Bronchial epithelial cell (primary cell): ENCODE measurements at places on chromosomes 2 and 18.

DNA sequence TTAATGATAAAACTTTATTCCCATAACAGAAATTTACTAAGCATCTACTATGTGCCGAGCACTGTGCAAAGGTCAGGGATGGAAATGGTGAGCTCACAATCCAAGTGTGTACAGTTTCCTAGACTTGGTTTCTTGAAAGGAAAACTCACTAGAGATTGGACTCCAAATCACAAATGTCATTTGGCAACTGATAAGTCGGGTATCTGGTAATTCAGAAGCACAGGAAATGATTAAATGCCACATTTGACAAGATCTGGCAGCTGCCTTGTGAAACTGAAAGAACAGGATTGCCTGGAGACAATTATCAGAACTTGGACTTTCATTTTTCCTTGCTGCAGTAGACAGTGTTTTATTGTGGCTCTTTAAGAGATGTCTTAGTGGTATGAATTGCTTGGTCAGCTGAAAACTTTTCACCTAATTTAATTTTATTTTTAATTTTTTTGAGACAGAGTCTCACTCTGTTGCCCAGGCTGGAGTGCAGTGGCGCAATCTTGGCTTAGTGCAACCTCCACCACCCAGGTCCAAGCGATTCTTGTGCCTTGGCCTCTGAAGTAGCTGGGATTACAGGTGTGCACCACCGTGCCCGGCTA is 19.2 kb downstream of the ITGA6 start:
- peak; percentile 62 for DNase-seq

DNA sequence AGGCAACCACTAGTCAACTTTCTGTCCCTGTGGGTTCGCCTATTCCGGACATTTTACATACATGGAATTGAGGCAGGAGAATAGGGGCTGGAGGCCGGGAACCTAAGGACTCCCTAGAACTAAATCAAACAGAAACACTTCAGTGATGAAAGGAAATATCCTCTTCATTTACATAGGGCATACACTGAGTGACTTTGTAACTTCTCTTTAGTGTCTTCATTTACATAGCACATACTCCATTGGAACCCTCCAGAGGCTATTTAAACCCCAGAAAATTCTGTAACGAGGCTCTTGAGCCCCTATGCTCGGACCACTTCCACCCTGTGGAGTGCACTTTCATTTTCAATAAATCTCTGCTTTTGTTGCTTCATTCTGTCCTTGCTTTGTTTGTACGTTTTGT is 56.5 kb downstream of the CCDC195 start:
- no peak for DNase-seq

GRCh38 chr18:63157293-63158011 is 162.1 kb downstream of the BCL2 start:
- DNase-seq: no peak

DNA sequence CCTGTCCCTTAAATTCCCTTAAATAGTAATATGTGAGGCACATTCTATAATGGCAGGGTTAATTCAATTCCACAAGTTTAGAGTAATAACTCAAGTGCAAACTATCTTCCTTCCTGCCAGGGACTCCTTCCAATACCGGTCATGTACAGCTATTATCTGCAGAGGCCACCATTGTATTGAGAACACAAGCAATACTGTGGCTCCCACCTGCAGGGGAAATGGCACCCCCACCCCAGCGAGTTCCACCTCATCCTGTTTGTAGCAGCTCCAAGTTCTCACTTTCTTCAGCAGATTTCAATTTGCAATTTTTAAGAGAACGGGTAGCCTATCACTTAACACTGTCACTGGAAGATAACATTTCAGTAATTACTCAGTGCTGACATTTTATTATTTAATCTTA is 172.1 kb upstream of the PID1 start:
- DNase-seq: no peak

- DNase-seq: no peak
Measured at GRCh38 chr2:95305380-95306061, 8.4 kb downstream of the KCNIP3 start.

GRCh38 chr2:48910961-48911360 is 155.4 kb upstream of the LHCGR start:
- no peak for DNase-seq

GRCh38 chr18:50410008-50410407 is 35.2 kb downstream of the SKA1 start:
- no peak for DNase-seq

- no peak for DNase-seq
Measured at GRCh38 chr2:144310889-144311608, 208.9 kb downstream of the ZEB2 start.

- DNase-seq: peak; percentile 3
Measured at GRCh38 chr2:53234548-53234903, 533.1 kb upstream of the CHAC2 start.

GRCh38 chr2:55063713-55064323 is 13.6 kb upstream of the RTN4 start:
- no peak for DNase-seq

- DNase-seq: no peak
Measured at GRCh38 chr2:20576598-20577115, 74.2 kb downstream of the HS1BP3 start.

DNA sequence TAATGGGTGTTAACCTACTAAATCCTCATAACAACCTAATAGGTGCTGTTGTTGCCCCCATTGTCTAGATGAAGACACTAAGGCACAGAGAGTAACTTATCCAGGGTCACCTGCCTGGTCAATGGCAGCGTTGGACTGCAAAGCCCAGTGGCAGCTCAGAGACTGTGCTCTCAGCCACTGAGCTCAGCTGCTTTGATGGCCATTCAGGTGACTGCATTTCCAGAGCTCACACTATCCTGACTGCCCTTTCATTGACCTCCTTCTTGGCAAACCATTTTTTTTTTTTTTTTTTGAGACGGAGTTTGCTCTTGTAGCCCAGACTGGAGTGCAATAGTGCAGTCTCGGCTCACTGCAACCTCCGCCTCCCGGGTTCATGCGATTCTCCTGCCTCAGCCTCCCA is 115.2 kb downstream of the MAPK4 start:
- no peak for DNase-seq

GRCh38 chr2:181790716-181791649 is 100.5 kb upstream of the ITPRID2 start:
- DNase-seq: peak; percentile 100

GRCh38 chr18:41484069-41484468 is 471.0 kb upstream of the PIK3C3 start:
- no peak for DNase-seq

DNA sequence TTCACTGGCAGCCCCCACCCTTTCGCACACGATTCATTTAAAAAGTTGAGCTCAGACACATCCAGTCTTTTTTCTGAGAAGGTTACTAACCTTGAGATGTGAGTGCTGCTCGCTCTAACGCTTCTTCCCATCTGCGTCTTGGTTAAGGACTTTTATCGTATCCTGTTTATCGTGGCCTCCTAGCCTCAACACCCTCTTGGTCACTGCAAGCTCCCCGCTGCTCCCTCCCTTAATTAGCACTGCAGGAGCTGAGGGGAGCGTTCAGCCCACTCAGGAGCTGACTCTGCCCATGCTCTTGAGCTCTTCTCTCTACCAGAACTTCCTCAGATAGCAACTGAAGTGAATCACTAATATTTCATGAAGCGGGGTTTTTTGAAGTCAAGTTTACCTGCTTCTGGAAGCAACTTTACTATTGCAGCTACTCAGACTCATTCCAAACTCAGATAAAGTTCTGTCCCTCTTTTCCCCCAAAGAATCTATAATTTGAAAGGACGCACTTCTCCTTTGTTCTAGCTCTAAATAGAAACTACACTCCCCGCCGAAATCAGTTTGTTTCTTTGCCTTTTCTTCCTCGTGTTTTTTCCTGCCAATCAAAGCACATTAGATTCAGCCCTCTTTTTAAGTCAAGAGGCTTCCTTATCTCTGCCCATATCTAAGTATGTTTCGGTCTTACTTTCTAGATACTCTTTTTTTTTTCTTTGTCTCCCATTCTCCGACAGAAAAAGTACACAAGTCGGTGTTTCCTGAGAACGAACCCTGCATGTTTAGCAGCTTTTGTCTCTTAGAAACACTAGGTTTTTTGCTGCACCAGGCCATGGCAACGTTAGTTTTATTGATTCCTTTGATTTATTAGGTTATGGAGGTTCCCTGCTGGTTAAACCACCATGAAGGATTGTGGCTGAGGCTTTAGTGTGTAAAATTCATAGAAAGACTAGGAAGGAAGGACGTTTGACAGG is 9.3 kb upstream of the CD226 start:
- no peak for DNase-seq

DNA sequence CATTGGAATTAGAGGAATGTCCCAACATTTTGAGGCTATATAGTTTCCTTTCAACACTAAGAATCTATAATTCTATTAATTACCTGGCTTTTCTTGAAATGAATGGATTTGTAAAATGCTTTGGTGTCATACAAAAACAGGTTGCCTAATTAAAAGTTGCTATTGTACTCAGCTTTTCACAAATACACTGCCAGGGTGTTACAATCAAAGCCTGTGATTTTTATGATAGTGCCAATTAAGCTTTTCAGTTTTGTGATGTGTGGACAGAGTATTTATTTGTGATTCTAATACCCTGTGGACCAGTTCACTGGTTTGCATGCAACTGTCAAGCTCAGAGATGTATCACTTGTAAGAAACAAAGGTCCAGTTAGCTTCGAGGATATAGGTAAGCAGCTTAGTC is 71.8 kb downstream of the NAB1 start:
- DNase-seq: no peak

DNA sequence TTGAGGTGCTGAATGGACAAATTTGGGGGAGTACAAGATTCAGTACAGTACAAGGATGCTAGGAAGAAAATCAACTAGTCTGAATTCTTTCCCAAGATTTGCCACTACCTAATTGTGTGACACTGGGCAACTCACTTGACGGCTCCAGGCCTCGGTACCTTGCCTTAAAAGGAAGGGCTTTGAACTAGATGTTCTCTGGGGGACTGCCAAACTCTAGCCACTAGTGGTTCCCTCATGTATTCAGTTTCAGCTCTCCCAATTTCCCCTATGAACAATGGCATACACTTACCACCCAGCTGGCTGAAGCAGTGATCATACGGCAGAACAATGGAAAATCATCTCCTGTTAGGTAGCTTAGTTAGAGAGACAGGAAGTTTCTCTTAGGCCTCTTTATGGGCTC is 73.4 kb downstream of the VWC2L start:
- no peak for DNase-seq

GRCh38 chr18:78178812-78179211 is 800.8 kb upstream of the SALL3 start:
- no peak for DNase-seq

- no peak for DNase-seq
Measured at GRCh38 chr18:76932026-76932819, 109.9 kb downstream of the ZNF236 start.

- no peak for DNase-seq
Measured at GRCh38 chr2:99598441-99598840, 108.6 kb upstream of the REV1 start.

- DNase-seq: peak; percentile 20
Measured at GRCh38 chr18:63046375-63046774, 273.2 kb downstream of the BCL2 start.

GRCh38 chr2:188307850-188308283 is 16.2 kb downstream of the GULP1 start:
- DNase-seq: no peak

- no peak for DNase-seq
Measured at GRCh38 chr2:5332925-5333324, 359.3 kb upstream of the SOX11 start.

GRCh38 chr2:55115761-55116597 is 65.7 kb upstream of the RTN4 start:
- DNase-seq: peak; percentile 72

- DNase-seq: peak; percentile 84
Measured at GRCh38 chr2:111168528-111169239, 48.0 kb downstream of the BCL2L11 start.

DNA sequence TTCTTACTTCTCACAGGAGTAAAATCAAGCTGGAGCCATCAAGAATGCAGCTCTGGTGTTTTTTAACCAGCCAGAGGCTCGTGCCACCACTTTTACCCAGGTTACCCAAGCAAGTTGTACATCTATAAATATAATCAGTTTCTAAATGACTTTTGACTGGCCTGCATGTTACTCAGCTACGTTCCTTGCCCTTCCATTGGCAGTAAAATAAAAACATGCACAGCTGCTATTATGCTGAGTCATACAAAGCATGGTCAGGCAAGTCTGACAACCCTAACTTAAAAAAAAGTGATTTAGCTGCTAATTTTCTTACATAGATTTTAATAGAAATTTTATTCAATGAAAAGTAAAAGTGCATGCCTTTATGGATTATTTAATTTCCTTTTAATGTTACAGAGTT is 111.7 kb upstream of the CSRNP3 start:
- peak; percentile 89 for DNase-seq

DNA sequence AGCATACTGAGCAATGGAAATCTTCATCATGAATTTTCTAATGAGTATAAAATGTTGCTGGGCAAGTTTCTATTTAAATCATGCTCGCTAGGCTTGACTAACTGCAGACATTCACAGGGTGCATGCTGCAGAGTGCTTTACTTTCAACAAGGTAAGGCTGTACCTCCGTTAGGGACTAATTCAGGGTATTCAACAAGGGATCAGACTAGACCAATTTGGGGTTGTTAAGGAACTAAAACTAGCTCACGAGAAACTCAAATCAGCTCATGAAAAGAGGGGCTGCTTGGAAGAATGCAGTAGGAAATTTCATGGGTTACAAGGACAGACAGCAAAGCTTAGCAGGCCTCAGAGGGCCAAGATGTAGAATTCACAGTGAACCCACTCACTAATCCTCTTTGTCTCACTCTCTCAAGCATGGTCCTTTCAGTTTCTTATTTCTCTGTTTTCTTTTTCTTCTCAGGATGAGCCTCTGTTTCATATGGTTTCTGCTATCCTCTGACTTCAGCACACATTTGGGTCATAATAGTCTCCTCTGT is 2.2 kb downstream of the MYO3B start:
- peak; percentile 82 for DNase-seq

GRCh38 chr18:4369705-4370104 is 85.4 kb downstream of the DLGAP1 start:
- no peak for DNase-seq

GRCh38 chr18:63233334-63233733 is 86.2 kb downstream of the BCL2 start:
- no peak for DNase-seq

GRCh38 chr18:70469916-70470315 is 181.1 kb downstream of the SOCS6 start:
- DNase-seq: no peak

GRCh38 chr18:24397131-24397693 is 412 bp downstream of the OSBPL1A start:
- DNase-seq: peak; percentile 51

DNA sequence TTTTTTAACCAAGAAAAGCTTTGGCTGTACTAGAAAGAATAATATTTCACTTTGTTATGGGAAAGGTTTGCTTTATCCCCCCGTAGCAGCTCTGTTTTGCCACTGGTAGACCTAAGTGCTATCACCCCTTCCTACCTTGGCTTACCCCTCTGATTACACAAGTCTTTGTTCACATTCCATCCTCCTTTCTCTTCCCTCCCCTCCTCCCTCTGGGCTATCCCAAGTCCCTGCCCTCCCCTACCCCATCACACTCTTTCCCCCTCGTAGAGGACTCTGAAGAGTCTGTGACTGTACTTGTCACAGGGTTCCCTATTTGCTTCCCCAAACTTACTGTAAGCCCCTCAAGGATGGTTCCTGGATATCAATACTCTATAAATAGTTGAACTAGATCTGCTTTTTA is 152.9 kb upstream of the NOSTRIN start:
- DNase-seq: no peak

- DNase-seq: no peak
Measured at GRCh38 chr2:98815795-98816194, 84.9 kb upstream of the MGAT4A start.

- DNase-seq: no peak
Measured at GRCh38 chr2:10240911-10241610, 61.6 kb upstream of the HPCAL1 start.

GRCh38 chr2:136384531-136385303 is 266.8 kb upstream of the CXCR4 start:
- peak; percentile 33 for DNase-seq

- DNase-seq: no peak
Measured at GRCh38 chr18:47701134-47701533, 229.3 kb downstream of the SMAD2 start.
